ENCODE measurements at places on chromosomes 7 and 10. TPM values are rescaled to one million over a fixed set of nuclear protein-coding genes. Genes with fewer than 3 reads are reported as not detected.
A peak's percentile ranks its signal among the peaks of the same experiment; 100 is the strongest.

LBX1 gene
- total RNA-seq = not detected

KCP gene
- total RNA-seq = 1.0 TPM

GRCh38 chr7:35846816-35847412 is 46.1 kb downstream of the SEPTIN7 start:
- no peak for DNase-seq

DNA sequence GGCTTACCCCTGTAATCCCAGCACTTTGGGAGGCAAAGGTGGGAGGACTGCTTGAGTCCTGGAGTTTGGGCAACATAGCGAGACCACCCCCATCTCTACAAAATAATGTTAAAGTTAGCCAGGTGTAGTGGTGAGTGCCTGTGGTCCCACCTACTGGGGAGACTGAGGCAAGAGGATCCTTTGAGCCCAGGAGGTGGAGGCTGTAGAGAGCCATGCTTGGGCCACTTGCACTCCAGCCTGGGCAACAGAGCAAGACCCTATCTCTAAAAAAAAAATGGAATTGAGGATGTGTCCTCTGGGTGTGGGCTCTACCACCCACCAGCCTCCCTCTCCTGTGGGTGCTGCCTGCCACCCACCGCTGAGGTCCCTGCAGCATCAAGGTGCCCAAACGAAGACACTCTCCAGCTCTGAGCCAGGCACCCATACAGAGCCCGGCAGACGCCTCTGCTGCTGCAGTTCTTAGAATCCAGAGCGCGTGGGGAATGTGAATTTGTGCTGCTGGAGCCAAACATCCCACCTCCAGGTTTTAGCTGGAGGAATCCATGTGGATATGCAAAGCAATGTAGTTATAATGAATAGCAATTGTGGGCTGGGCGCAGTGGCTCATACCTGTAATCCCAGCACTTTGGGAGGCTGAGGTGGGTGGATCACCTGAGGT is 176.0 kb upstream of the TNRC18 start:
- DNase-seq = no peak

GRCh38 chr10:34908481-34908880 is 93.4 kb upstream of the PARD3 start:
- DNase-seq = no peak

DNA sequence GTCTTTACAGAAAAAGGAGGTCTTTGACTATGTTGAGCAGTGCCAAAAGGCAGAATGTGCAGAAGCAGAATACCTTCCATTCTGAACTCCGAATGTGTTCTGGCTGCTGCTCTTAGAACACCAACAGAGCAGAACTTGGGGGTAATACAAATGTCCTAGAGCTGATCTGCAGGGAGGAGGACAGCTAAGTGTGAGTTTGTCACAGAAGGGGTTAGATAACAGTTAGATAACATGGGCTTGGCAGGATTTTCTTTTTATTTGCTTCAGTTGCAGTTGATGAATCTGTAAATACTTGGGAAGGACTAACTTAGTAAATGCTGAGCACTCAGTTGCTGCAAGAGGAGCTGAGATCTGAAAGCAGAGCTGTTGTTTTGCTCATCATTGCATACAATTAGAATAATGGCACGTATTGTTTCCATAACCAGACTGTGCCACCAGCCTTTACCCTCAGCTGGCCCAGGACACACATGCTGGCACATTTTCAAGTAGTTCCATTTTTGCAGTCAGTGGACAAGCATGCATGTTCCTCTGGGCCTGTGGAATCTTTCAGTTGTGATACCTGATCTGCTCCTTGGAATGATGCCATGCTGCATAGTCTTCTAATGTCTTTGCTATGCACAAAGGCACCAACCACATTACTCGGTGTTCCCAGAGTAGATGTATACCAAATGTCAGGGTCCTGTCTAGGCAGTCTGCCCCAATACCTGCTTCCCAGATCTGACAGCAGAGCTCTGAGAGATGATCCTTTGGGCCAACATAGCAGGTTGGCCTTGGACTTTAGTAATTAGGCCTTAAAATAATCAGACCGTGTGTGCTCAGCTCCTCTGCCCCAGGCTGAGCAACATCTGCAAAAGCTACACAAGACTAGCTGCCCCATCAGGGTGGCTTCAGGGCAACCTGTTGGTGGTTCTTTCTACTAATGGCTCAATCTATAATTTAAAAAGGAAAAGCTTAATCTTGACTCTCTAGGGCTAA is 55.7 kb downstream of the GSDME start:
- peak; percentile 64 for DNase-seq

Data from HepG2 (cell line).